AG20443 (cell line): ENCODE measurements at places on chromosomes 16 and 17.

DNA sequence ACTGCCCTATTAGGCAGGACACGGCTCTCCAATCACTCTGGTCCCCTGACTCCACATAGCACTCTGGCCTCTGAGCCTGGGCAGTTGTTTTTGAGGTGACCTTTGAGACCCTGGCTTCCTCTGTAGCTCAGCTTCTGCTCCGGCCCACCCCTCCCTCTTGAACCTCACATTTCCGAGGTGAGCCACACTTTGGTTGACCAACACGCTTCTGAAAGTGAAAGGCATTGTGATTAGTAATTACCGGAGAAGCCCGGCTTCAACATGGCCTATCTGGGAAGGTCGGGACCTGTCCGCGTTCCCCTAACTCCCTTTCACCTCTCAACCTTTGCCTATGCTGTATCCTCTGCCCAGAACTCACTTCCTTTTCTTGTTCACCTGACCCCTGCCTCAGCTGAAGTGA lies 10.3 kb upstream of the ITGAX start:
- no peak for DNase-seq

GRCh38 chr17:6061290-6061689 lies 8.9 kb upstream of the WSCD1 start:
- DNase-seq = peak; percentile 23

GRCh38 chr17:67474081-67474661 lies 97.1 kb downstream of the PITPNC1 start:
- DNase-seq = peak; percentile 86

GRCh38 chr17:81120149-81120484 lies 45.2 kb upstream of the PVALEF start:
- DNase-seq = no peak

GRCh38 chr16:64712026-64712425 lies 409.8 kb downstream of the CDH11 start:
- no peak for DNase-seq

DNA sequence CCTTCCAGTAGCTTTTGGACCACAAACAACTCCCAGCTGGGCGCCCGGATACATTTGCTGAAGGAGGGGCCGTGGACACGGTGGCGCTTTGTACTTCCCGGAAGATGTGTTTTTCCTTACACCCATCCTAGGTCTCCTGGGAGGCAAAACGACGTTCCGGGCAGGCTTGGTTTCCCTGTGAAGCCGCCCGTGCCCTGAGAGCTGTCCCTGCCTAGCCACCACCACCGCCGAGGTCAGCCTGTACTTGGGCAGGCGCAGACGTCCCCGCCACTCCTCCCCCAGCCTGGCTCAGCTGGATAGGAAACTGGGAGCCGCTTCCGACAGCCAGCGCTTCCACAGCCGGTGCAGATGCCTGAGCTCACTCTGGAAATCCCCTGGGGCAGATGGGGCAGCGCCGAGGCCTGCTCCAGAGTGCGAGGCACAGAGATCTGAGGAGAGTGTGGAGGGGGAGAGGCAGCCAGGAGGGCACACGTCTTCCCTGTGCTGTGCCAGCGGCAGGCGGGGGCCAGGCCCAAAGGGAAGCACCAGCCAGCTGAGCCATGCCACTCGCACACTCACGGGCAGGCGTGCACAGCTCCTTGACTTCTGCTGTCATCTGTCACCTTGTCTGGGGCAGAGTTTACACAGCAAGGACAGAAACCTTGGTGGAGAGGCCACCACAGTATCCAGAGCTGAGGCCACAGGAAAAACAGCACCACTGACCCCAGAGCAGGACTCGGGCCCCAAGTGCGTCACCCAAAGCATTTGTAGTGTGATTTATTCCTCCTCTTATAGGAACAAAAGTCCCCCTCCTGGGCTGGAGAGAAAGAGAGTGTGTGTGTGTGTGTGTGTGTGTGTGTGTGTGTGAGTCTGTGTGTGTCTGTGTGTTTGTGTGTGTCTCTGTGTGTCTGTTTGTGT lies 3.0 kb downstream of the RHBDF2 start:
- DNase-seq = peak; percentile 83

DNA sequence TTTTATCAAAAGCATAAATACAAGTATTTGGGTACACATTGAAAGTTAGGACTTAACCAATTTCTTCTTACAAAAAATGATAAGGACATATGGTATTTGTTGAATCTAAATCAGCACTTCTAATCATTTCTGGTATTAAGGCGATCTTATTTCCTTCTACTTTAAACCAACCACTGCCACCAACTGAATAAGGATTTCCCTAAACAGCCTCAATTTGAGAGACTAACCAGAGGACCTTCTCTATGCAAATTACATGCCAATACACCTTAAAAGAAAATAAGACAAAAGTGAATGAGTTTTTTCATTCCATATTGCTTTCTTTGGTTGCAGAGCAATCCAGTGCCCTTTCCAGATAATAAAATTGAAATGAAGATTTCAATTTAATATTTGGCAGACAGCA lies 45.5 kb downstream of the GNA13 start:
- DNase-seq = no peak

DNA sequence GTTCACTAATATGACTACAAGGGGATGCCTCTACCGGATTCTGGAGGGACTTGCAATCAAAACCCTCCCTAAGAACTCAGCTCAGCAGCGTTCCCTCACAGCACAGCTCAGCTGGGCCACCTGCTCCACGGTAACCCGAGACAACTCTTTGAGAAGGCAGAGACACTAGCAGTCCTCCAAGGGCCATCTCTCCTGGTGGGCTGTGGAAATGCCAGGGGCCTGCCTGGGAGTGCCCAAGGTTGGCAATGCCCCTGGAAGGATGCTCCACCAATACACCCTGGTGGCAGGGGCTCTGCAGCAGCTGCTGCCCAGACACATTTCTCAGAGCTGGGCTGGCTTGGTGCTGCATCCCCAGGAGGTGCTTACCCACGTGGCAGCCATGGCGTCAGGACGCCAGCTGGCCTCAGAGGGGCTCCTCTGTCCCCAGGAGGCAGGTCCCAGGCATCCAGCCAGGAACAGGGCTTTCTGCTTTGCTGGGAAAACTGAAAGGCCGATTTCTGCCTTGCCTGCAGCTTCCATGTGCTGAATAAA lies 16.5 kb downstream of the CDIP1 start:
- no peak for DNase-seq

DNA sequence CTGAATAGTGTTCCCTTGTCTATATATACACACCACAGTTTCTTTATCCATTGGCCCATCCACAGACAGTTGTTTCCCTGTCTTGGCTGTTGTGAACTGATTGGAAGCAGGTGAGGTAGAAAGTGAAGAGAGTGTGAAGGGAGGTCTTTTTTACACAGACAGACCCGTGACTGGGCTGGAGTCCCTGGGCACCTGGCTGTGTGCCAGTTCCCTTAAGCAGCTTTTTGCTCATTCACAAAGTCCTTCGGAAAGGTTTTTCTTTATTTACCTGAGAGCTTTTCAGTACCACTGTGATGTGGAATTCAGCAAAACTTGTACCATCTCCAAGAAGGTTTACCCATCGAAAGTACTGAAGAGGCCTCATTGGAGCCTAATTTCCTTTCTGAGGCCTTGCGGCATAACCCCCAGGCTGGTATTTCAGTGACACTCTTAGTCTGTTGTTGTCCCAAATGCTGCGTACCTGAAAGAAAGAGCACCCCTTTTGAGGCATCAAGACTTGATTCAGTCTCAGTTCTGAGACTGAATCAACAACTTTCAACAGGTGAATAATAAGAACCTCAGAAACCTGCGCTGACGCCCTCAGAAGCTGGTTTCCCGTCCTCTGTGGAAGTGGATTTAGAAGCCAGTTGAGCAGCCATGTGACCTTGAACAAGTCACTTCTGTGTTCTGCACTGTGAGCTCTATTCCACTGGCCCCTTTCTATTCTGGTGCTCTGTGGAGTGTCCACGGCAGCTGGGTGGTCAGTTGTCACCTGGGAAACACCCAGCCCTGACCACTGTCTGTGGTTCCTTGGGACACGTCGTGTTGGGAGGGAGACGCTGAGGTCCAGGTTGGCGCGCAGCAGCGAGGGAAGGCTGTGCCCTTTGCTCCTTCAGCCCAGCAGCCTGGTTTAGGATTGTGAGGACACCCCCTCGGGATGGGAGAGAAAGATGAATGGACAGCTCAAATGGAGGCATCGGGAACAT lies 53.9 kb upstream of the CRISPLD2 start:
- DNase-seq = no peak

DNA sequence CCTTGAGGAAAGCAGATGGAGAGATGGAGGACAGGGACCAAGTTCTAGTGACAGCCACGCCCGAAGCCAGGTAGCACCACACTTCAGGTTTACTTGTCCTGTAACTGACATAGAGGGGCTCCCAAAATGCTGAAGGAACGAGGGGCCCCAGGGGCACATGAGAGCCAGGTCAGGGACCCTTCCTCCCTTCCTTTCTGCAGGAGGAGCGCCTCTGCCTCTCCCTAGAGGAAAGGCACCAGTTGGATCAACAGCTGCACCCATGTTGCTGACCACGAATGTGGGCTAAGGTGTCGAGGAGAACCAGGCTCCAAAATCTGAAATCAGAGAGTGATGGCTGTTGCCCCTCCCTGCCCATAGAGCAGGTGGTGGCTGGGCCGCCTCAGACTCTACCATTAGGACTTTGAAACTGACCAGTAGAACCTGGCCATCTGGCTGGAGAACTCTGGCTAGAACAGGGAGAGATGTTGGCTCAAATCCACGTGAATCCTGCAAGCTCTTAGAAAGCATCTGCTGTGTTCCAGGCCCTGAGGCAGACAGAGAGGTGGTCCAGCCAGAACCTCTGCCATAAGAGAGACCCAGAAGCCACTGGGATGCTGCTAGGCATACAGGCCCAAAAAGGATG lies 218.8 kb downstream of the KATNIP start:
- DNase-seq = no peak

DNA sequence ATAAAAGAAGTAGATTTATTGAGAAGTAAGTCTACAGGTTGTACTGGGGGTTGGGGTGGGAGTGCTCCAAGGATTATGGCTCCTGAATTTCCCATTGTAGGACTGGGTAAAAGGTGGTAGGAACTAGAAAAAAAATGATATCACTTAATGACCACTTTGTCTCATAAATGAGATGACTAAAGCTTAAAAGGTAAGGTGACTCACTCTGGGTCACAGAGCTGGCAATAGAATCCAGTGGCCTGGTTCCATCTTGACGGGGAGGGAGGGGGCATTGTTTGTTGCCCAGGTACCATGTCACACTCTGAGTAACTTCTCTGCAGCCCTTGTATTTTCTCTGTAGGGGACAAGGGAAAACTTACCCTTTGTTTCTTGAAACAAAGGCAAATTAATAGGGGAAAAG lies 126.1 kb downstream of the PITPNC1 start:
- DNase-seq = no peak

DNA sequence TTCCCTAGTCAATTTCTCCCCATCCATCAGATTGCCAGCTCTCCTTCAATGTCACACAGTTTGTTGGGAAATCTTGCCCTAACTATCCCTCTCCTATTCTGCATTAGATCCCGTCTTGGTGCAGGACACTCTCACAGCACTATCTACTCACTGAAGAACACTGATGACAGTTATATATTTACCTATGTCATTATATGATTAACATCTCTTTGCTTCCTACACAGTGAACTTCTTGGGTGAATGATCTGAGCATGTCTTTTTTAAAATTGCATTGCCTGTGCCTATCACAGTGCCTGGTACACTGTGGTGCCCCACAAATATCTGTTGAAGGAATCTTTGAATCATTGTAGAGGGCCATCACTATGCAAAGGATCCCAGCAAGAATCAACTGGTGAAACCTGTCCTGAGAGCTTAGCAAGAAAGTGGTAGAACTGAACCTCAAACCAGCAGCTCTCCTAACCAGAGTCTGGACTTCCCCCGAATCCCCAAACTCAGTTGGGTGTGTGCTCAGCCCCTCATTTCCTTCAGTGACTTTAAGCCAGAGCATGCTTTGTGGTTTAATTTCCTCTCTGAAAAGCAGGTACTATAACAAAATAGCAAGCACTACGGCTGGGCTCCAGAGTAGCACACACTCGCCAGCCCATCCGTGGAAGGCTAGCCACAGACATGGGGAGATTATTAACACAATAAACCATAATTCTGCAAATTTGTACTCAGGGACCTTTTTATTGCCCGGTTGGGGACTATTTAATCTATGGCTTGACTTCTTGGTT lies 680.7 kb upstream of the SALL1 start:
- DNase-seq = no peak

GRCh38 chr17:42571435-42572225 lies 4.7 kb downstream of the MLX start:
- no peak for DNase-seq

DNA sequence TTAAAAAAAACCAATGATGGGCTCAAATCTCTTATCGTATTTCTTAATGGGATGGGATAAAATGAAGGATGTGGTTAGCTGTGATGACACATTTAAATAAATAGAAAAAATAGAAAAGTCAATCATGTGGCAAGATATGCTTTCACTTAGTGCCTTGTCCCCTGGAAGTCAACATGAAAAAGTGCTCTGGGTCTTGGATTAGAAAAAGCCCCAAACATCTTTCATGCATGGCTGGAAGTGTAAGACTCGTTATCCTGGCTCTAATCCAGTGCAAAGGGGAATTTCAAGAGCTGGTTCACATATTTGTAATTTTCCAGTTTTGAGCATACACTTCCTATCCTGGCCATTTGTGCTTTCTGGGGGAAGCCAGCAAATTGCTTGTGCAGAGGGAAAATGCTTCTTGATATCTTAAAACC lies 160.9 kb downstream of the MAP2K6 start:
- DNase-seq = peak; percentile 52

- DNase-seq = no peak
These were observed 173.0 kb upstream of the TOM1L1 start for GRCh38 chr17:54727624-54728023.

DNA sequence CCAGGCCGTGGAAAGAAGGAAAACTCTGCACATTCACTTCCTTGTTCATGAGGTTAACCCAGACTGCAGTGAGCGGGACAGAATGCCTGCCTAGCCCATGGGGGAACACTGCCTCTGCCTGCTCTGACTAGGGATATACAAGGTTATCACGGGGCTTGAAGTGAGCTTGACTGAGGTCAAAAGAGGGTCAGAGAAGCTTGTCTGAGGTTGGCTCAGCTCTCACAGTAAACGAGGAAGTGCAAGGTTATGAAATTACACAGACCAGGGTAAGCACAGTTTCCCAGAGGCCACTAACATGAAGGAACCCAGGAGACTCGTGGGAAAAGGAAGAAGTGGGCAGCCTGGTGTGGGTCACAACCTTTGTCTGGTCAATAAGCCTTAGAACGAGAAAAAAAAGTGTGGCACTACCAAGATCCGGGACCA lies 28.7 kb downstream of the HIC1 start:
- DNase-seq = no peak

GRCh38 chr16:85880861-85881260 lies 18.1 kb upstream of the IRF8 start:
- DNase-seq = no peak

GRCh38 chr17:10337976-10338375 lies 34.8 kb downstream of the MYH13 start:
- peak; percentile 85 for DNase-seq

DNA sequence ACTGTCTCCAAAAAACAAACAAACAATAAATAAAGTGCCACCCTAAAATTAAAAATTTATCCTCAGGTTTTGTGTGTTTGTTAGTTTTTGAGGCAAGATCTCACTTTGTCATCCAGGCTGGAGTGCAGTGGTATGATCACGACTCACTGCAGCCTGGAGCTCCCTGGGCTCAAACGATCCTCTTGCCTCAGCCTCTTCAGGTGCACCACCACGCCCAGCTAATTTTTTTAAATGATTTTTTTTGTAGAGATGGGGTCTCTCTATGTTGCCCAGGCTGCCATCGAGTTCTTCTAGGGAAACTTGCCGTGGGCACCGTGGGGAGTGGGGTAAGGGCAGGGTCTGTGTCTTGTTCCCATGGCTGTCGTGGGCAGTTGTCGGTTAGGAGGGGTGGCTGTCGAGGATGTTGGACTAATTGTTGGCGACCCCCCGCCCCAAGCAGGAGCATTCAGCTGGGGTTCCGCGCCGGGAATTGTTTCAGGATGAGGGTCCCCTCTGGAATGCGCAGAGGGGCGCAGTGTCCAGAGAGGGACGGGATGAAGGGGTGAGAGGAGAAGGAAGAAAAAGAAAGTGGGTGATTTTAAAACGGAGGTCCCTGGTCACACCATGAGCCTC lies 1.1 kb upstream of the RNF213 start:
- no peak for DNase-seq
